ENCODE measurements at places on chromosomes 13 and 19.

DNA sequence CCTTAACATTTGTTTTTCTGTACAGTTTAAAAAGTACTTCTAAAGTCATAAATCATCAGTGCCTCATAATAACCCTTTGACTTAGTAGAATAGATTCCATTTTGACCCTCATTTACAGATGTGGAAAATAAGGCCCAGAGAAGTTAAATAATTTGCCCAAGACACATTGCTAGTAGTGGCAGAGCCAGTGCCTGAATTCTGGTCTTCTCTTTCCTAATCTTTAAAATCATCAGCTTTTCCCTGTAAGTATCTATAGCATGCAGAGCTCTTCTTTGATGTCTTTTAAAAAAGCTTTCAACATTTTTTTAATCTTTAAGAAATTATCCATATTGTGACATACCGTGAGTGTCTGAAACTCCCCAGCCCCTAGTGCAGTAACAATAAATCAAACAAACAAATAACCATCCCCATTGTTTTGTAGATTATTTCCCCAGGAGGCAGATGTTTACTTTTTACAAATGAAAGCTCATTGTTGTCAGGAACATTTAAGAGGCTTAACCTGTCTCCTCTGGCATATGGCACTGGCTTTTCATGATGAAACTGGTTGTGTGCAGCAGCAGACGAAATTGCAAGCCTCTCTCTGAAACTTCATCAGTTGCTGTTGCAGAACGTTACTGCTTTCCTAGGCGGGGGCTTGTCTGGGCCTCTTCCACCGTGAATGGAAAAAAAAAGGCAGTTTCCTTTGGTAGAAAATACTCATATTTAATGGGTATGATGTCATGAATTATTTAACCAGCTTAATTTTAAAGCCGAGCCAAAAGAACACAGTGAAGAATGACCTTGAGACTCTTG lies 31.7 kb upstream of the PCDH8 start:
- peak; percentile 7 for DNase-seq

GRCh38 chr19:1025960-1026782 lies at the start of gene CNN2:
TSS of gene CNN2 (plus strand) at chr19:1026608. CDS start at chr19:1026662, 54 bp downstream.
- no peak for DNase-seq

DNA sequence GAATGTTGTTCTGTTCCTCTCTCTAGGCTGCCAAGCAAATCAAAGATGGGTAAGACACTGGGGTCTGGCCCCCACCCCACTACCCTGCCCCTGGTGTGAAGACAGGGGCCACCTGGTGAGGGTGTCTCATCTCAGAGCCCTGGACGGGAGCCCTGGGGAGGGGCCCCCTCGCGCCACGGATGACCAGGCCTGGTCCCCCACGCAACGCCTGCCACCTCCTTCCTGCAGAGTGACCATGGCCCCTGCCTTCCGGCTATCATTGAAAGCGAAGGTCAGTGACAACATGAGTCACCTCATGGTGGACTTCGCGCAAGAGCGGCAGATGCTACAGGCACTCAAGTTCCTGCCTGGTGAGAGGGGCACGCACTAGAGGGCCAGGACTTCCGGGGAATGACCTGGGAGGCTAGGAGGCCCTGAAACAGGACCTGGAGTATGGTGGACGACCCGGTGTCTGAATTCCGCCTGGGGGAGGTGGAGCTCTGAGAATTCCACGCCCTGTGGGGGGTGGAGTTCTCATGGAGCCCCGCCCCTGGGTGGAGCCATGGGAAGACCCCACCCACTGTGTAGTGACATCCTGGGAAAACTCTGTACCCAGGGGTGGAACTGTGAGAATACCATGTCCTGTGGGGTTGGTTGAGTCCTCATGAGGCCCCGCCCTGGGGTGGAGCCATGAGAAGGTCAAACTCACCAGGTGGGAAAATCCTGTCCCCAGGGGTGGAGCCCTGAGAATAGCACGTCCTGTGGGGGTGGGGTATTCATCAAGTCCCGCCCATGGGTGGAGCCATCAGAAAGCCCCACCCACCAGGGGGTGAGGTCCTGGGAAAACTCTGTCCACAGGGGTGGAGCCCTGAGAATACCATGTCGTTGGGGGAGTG lies 6.1 kb downstream of the FSD1 start:
- DNase-seq = no peak

DNA sequence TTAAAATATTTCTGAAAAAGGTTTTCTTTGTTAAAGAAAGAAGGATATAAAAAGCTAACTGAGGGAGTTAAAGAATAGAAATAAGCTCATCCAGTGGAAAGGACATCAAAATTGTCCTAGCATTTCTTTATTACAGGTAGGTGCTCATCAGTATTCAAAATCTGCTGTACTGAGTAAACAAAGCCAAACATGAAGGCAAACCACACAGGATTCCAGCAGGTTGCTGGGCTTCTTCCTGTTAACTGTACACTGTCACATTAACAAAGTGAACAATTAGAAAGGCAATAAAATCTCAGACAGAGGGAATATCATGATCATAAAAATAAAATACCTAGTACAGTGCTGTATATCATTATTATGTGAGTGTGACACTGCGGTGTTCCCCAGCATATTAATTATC lies 1541.0 kb downstream of the SLITRK5 start:
- peak; percentile 55 for DNase-seq

- no peak for DNase-seq
Observed at GRCh38 chr19:7254590-7254989, 39.6 kb downstream of the INSR start.

- no peak for DNase-seq
Observed at GRCh38 chr13:99308471-99309087, 1.4 kb upstream of the GPR183 start.

GRCh38 chr13:74966275-74966674 lies 515.7 kb downstream of the TBC1D4 start:
- no peak for DNase-seq

DNA sequence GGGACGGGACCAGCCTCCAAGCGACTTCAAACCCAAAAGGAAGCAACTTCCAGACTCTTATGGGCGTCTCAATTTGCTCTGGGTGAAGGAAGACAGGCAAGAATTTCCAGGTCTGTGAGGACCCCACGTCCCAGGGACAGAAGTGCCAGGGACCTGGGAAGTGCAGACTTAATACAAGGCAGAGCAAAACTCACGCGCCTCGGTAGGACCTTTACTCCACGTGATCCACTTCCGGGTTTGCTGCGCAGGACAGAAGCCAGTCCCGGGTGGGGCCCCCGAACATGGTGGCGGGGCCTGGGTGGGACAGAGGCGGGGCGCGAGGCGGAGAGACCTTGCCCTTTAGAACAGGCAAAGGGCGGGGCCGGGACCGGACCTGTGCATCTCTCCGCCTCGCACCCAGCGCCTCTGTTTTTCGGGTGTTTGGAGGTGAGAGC lies 9.3 kb downstream of the ZNF611 start:
- no peak for DNase-seq

DNA sequence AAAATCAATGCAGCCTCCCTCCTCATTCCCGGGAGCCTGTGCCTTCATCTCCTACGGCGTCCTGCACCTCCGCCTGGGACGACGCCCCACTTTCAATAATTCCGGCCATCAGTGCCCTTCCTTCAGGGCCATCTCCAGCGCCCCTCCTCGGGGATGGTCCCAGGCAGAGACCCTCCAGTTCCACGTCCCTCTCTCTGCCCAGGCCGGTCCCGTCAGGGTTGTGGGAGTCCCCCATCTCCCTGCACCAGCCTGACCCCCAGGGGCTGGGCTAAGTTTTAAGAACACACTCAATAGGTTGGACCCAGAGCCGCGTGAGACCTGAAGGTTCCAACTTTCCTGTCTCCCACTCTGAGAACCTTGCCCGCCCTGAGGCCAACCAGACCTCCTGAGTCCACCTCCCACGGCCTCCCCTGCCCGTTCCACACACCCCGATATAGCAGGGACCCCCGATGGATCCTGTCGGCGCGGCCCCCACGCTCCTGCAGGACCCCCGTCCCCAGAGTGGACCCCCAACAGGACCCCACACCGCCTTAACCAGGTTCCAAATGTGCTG lies 646 bp downstream of the TMEM161A start:
- DNase-seq = no peak

- DNase-seq = no peak
Observed at GRCh38 chr19:46218160-46218559, 11.4 kb upstream of the IGFL1 start.

DNA sequence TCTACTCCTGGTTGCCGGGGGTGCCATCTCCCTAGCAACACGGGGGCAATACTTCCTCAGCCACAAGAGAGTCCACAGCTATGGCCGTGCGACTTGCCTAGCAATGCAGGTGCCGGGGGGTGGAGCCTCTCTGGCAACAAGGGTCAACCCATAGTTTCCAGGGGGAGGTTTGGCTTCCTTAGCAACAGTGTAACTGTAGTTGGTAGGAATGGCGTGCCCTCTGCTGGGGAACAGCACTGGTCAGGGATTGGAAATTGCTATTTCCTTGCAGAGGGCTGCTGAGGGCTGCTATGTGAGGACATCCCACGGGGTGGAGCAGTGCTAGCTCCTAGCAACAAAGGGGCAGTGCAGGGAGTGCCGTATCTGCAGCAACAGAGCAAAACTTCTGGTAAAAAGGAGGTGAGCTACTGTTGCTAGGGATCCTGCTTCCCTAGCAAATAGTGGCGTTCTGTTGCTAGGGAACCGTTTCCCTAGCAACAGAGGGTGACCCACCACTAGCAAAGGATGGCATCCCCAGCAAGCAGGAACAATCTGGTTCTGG lies 7.0 kb upstream of the TMC4 start:
- no peak for DNase-seq
